ENCODE measurements at places on chromosomes 5 and 9.

DNA sequence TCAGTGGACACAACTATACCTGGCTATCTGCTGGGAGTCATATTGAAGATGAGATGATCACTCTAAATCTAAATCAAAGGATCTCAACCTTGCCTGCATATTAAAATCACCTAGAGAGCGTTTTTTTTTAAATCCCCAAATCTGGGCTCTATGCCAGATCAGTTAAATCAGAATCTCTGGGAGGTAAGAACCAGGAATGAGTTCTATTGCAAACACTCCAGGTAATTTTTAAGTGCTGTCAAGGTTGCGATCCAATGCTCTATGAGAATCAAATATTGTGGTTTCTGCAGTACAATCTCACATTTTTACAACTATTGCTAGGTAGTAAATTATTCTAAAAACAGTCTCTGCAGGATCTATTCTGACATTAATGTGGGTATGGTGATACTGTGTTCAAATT is 202.3 kb upstream of the OR13F1 start:
- no peak for DNase-seq

- no peak for DNase-seq
Observed at GRCh38 chr9:107636571-107637381, 147.2 kb upstream of the KLF4 start.

- DNase-seq, result no peak
Observed at GRCh38 chr5:88661806-88662207, 221.2 kb downstream of the MEF2C start.

- DNase-seq, result no peak
Observed at GRCh38 chr9:22700171-22700570, 253.5 kb downstream of the DMRTA1 start.

DNA sequence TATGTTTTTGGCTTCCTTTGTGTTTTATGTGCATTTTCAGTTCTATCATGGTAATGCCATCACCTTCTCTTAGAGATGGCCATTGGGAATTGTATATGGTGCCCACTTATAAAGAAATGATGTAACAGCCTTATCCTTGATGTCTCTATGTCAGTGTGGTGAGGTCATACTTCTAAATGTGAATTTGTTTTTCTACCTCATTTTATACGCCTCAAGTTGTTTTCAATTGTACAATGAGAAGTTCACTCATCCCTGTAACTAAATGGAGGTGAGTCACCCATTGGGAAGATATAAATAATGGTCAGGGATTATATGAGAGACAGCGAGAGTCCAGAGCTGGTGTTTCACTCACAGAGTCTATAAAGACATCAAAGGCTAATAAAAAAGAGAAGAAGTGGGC is 402.4 kb downstream of the AGTPBP1 start:
- DNase-seq, result peak; percentile 68

DNA sequence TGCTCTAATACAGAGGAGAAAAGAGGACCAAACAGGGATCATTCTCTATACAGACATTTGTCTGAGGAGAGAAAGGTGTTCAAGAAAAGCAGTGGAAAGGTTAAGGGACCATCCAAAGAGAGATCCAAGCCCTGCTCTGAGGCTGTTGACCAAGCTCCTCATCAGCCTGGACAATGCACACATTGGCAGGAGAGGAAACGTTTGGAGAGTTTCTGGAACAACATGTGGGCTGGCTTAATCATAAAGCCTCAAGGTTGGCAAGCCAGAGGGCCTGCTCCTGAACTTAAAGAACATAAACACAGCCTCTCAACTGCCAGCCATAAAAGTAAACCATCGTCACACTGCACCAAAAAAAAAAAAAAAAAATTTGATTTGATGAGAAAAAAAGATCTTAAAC is 184.4 kb upstream of the SLC12A2 start:
- DNase-seq, result no peak

DNA sequence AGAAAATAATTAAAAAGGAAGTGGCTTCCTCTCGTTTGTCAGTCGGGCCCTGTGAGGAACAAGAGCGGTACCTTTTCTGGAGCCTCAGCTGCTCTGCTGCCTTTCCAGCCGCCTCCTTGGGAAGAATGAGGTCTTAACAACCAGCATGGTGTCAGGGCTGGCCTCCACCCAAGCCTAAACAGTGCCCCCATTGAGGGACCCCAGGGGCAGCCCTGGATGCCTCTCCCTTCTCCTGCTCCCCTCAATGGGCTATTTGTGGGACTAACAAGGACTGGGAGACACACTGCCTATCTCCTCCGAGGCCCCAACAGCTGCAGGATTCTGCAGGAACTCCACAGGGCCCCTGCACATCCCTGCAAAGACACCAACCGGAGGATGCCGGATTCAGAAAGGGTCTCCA is 155.4 kb upstream of the MAP3K1 start:
- no peak for DNase-seq

DNA sequence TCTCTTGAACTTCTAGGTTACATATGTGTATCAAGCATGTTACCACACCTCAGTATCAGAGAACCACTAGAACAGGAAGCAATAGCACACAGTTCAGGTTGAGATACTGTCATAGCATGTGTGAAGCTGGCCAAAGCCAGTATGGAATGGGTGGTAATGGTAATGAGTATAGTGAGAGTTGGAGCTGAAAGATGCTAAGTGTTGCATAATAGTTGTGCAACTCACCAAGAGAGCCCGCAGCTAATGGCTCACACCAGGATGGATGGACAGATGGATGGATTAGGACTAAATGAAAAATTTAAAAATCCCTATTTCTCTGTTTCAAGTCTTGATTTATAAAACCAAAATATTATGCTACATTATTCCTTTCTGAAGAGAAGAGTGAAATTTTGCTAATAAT is 53.4 kb upstream of the KCNN2 start:
- no peak for DNase-seq

- no peak for DNase-seq
Observed at GRCh38 chr9:123353041-123353440, 3.0 kb upstream of the CRB2 start.

DNA sequence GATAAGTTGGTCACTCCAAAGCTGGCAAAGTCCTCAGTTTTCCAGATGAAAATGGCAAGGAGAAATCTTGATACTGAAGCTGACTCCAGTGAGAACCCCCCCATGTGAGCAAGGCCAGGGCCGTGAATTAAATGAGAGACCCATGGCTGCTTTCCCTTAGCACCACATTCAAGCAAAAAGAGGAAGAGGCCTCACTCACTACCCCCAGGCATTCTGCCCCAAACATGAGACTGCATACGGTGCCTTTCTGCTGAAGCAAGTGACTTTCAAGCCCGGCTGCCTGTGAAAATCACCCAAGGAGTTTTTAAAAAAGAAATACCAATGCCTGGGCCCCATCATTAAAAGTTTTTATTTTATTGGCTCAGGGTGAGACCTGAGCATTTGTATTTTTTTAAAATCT is 66.9 kb downstream of the TMEM252 start:
- DNase-seq, result no peak

DNA sequence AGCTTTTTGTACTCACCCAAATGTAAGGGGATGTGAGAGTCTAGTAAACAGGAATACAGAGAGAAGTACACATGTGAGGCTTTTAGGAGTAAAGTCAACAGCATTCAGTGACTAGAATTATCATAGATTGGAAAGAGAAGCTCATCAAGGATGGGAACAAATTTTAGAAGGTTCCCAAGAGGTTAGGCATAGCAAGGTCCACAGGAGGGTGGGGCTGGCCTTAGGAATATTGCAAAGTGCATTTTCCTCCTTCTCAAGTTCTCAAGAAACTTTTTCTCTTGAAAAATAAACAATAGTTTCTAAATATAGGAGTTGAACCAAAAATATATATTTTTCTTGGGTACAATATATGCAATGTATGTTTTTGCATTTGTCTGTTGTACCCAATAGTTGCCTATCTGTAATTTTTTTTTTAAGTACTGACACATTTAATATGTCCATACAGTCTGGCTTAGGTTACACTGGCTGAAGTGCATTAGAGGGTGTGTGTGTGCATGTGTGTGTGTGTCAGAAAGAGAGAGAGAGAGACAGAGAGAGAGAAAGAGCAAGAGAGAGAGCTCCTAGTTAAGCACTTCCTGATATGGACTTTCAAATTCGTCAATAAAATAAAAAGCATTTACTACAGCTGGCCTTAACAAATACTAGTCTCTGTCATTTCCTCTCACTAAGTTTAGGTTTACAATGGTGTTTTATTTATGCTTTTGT is 62.2 kb downstream of the SNX18 start:
- no peak for DNase-seq

- no peak for DNase-seq
Observed at GRCh38 chr5:24539613-24540012, 105.2 kb downstream of the CDH10 start.

- peak; percentile 92 for DNase-seq
Observed at GRCh38 chr5:77893225-77893860, 117.2 kb upstream of the TBCA start.

GRCh38 chr5:15004506-15004905 is 132.9 kb upstream of the ANKH start:
- DNase-seq, result no peak

DNA sequence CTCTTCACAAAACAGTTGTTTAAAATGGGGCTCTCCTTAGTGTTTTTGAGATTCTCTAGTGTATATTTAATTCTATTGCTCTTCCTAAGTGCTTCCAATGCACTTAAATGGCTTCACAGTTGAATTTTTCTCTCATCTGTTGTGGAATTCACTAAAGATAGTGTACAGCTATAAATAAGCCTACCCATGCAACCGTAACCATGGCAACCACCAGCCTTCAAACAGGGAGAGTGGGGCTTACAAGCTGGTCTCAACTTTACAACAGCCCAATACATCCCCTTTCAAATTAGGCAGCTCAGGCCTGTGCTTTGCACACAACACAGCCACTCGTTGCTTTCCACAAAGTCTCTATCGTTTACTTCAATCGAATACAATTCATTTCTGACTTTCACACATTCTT is 144.0 kb upstream of the PLPPR1 start:
- DNase-seq, result no peak

DNA sequence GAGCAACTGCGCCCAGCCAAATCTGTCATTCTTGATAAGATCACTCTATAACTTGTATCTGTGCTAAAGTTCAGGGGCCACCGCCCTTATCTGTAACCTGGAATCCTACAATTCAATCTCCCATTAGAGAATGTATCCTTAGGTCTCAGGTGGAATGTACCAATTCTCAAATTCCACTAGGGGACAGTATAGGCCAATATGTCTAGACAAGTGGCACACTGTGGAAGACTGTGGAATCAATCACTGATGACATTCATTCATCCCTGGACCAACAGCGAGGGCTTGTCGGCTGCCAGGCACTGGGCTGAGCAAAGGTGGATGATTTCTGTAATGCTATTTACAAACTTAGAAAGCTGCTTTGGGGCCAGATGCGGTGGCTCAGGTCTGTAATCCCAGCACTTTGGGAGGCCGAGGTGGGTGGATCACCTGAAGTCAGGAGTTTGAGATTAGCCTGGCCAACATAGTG is 28.7 kb upstream of the MEGF9 start:
- peak; percentile 38 for DNase-seq

GRCh38 chr9:121637713-121638220 is 13.7 kb upstream of the DAB2IP start:
- peak; percentile 38 for DNase-seq

GRCh38 chr5:147093138-147093537 is 141.7 kb upstream of the STK32A start:
- DNase-seq, result peak; percentile 10

DNA sequence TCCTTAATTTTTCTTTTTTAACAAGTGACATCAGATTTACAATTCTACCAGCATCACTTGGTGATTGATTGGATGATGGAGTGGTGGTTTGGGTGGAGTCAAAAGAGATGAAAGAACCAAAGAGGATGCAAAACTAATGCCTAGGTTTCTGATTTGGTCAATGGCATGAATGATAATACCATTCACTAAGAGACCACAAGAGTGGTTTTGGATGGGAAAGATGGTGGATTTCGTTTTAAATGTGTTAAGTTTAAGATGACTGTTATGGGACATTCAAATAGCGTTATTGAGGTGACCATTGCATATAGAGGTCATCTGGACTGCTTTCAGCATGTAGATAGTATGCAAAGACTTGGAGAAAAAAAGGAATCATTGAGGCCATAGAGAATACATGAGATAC is 3.6 kb downstream of the SMC5 start:
- DNase-seq, result no peak

DNA sequence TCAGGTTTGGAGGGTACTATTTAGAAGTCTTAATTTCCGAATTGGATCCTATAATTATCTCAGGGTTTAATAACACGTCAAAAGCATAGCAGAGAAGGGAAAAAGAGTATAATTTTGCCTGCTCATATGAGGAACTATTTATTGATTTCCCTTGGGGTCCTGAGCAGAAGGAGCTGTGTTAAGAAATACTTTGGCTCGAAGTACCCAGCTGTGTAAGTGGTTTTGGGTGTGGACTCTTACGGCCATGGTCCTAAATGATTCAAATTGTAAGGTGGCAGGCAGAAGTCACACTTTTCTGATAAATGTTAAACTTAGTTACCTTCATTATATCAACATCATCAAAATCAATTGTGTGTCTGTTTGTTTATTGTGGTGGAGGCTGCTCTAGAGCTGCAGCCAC is 190.4 kb downstream of the MTRR start:
- no peak for DNase-seq

- DNase-seq, result no peak
Observed at GRCh38 chr5:175603987-175604739, 53.7 kb upstream of the HRH2 start.

- no peak for DNase-seq
Observed at GRCh38 chr9:2023532-2023931, 8.4 kb downstream of the SMARCA2 start.

DNA sequence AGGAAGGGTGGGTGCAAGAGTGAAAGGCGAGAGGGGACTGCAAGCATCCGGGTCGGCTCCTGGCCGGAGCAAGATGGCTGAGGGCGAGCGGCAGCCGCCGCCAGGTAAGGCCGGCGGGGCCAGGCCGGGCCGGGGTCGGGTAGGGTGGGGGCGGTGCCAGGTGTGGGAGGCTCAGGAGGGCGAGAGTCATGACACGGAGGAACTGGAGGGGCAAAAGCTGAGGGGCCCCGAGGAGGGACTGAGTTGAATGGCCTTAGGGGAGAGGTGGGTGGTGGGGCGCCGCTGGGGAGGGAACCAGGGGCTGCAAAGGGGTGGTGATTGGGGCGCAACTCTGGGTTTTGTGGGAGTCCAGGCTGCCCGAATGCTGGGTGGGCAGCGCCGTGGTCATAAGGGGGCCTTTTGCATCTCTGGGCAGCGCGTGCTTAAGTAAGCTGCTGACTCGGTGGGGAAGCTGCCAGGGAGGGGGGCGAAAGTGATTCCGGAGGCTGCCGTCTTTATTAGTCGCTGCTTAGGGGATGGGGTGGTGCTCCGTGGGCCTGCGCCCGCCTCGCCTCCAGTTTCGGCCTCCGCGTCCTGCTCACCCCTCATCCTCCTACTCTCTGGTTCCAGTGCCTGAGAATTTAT is 425 bp downstream of the PTPA start:
- peak; percentile 6 for DNase-seq

DNA sequence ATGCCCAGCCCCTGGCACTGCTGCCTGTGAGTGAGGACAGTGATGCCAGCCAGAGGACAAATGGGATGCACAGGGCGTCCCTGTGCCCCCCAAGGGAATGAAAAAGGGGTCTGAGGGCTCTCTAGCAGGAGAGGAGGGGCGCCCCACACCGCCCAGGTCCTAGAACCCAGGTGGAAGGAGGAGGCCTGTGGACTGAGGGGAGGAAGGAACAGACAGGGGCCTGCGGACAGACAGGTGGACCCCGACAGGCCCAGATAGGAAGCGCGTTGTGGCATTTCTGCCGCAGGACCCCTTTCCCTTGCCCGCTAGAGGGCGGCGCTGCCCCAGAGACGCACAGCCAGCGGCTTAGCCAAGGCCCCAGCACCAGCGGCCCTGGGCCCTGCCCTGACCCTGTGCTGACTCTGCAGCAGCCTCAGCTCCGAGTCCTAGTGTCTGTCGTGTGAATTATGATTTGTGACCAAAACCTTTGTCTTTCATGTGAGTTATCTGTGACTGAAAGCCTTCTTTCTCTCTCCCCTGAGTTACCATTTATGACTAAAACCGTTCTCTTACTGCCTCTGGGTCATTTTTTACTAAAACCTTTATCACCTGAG is 30.7 kb downstream of the TRIP13 start:
- peak; percentile 23 for DNase-seq
